ENCODE measurements at places on chromosomes 2 and 18.

- no peak for DNase-seq
These were observed 59.2 kb upstream of the MAP3K20 start for GRCh38 chr2:173016451-173016850.

GRCh38 chr2:176745543-176746200 is 466.9 kb upstream of the HNRNPA3 start:
- no peak for DNase-seq

DNA sequence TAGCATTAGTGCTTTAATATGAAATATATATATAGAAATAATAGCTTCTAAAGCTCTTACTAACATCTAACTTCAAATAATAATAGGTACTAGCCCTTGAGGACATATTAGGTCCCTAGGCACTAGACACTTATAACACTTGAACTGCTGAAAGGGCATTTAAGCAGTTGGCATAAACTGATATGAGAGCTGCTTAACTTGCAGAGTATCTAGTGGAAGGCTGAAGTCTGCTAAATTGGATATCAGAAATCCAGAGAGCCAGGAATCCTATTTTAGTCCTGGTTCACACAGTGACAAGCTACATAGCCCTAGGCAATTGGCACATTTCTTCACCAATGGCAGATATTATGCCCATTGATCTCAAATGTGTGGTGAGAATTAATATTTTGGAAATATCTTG is 326.9 kb upstream of the UBE2E3 start:
- DNase-seq = no peak

- no peak for DNase-seq
These were observed 43.7 kb downstream of the FN1 start for GRCh38 chr2:215392164-215392563.

DNA sequence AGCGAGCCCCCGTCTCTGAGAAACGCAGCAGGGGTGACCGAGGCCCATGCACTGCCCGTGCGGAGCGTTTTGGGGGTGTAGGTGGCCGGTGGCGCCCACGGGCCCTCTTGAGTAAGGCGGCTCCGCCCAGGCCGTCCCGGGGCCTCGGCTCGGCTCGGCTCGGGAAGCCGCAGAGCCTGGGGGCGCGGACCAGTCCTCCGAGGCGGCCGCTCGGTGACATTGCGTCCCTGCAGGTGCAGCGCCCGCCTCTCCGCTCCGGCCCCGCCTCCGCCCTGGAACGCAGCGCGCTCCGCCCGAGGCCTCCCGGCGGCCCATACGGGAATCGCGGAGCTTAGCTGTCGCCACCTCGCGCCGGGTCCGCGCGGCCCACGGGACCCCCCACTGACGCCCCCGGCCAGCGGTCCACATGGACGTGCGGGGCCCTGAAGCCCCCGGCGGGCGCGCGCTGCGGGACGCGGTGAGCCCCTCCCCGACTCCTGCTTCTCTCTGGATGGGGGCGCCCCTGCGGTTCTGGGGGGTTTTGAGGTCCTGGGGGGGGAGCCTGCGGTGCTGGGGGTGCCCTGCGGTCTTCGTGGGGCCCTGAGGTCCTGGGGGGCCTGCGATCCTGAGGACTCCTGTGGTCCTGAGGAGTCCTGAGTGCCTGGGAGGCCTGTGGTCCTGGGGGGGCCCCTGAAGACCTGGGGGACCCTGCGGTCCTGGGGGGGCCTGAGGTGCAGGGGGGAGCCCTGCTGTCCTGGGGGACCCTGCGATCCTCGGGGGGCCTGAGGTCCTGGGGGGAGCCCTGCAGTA is at the start of gene HSBP1L1:
TSS of gene HSBP1L1 (plus strand) at position 314 of the 789 bp plus-strand sequence. CDS start at position 407, 93 bp downstream.
- DNase-seq = peak; percentile 70

DNA sequence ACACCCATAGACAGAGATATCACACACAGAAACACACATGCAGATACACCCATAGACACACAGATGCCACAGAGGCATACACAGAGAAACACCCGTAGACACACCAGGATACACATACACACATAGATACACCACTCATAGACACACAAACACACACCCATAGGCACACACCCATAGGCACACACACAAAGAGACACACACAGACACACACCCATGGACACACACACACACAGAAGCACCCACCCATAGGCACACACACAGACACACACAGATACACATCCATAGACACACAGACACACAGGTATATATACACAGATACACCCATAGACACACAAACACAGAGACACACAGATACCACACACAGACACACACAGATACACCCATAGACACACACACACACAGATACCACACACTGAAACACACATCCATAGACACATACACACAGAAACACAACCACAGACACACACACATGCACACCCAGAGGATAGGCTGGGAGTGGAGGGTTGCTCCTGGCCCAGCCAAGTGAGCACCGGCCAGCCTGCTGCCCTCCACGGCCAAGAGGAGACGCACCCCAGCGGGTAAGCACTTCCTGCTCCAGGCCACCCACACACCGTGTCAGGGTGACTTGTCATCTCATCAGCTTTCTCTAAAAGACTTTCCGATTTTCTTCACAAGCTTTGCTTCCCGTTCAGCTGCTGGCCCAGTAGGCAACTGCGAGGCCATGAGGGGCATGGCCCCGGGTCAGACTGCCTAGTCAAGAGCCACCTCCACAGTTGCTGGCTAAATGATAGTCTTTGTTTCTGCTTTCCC is 14.1 kb upstream of the CNNM3 start:
- peak; percentile 57 for DNase-seq

GRCh38 chr2:11022064-11022463 is 110.3 kb downstream of the KCNF1 start:
- DNase-seq = no peak

DNA sequence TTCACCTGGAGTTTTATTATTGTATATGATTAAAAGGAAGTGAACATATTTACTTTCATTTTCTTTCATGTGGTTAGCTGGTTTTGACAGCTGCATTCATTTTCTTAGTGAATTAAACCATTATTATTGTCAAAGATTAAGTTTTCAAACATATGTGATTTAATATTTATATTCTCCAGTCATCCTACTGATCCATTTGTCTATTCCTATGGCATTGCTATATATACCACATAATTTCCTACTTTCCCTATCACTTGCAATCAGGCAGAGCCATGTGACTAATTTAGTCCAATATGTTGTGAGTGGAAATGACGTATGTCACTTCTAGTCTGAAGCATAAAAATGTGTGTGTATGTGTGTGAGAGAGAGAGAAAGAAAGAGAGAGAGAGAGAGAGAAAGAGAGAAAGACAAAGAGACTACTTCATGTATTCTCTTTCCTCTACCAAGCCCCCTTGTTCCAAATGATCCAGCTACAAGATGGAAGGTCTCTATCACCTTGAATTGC is 12.0 kb upstream of the TACR1 start:
- DNase-seq = no peak

- DNase-seq = no peak
These were observed 83.5 kb upstream of the CPO start for GRCh38 chr2:206855585-206856433.

GRCh38 chr18:5455674-5456073 is 88.1 kb downstream of the EPB41L3 start:
- DNase-seq = no peak

GRCh38 chr2:240425236-240425615 is 10.2 kb upstream of the GPC1 start:
- DNase-seq = no peak

DNA sequence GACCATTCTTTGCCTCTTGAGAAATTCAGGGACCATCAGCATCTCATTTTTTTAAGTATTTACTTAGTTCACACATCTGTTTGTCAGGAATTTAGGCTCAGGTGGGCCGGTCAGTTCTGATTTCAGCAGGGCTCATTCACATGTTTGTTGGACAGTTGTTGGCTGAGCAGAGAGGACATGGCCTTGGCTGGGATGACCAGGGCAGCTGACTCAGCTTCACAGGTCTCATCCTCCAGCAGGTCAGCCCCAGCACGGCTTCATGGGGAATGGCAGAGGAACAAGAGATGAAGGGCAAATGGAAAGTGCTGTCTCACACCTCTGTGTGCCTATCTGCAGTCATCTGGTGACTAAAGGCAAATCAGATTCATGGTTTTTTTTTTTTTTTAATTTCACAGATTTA is 136.1 kb upstream of the TMEM200C start:
- no peak for DNase-seq

GRCh38 chr18:22253676-22254075 is 84.3 kb downstream of the GATA6 start:
- DNase-seq = no peak

DNA sequence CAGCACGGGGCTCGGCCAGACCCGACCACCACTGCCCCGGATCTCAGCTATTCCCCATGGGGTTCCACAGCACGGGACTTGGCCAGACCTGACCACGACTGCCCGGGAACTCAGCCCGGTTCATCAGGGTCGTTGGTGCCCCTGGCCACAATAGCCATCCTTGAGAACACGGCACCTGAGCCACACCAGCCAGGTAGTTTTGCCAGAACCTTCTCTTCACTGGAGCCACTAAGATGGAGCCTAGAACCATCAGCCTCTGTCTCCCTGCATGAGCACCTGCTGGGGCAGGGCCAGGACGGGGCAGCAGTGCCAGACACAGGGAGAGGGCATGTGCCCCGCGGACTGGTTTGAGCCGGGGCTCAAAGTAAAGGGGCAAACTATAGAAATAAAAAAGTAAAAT is 11.4 kb upstream of the KCNG2 start:
- DNase-seq = no peak

GRCh38 chr2:60095903-60096302 is 457.6 kb downstream of the BCL11A start:
- DNase-seq = no peak

GRCh38 chr18:45688833-45689232 is 35.1 kb upstream of the SLC14A1 start:
- DNase-seq = peak; percentile 73

DNA sequence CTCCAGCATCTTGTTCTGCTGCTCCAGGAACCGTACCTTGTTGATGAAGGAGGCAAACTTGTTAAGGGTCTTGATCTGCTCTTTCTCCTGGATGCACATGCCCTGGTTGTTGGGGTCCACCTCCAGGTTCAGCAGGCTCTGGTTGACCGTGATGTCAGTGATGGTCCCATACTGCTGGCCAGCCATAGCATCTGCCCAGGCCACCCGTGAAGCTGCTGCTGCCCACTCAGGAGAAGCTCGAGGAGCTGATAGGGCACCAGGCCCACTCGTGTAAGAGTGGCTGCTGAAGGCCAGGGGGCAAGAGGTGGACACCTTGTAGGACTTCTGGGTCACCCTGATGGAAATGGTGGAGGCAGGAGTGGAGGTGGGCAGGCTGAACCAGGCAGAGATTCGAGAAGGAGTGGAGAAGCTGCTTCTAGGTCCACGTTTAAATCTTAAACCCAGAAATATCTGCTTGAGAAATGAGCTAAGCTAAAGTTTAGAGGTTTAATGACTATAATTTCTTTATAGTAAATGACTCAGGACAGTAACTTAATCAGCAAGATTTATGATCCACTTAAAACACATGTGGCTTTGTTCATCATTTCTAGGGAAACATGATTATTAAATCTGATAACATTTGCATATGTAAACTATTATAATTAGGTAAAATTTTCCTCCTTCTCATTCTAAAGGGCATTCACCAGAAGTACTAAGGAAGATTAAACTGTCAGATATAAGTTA is 358.7 kb upstream of the SETBP1 start:
- DNase-seq = no peak

DNA sequence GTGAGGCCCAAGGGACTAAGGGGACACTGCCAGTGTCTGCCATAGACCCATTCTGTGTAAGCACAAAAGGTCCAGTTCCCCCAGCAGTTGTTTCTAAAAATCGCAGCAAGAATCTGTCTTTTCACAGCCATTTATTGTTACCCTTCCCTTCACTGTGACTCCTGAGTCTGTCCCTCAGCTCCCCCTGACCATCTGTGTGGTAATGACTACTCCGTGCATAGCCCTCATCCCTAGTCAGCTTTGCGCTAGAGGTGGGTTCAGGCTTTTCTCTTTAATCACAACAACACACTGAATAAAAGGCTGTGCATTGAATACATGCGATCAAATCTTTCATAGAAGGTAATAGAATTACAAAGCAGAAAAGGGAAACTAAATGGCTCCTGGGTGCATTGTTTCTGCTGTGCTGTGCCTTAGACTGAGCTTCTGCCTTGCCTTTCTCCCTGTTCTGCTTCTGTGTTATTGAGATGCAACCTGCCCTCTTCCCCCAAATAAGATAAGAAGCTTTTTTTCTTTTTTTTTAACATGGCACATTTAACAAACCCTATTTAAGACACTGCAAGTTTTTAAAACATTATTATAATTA is 836.0 kb upstream of the CDH2 start:
- no peak for DNase-seq

GRCh38 chr2:76639171-76639680 is 883.0 kb downstream of the LRRTM4 start:
- DNase-seq = no peak

DNA sequence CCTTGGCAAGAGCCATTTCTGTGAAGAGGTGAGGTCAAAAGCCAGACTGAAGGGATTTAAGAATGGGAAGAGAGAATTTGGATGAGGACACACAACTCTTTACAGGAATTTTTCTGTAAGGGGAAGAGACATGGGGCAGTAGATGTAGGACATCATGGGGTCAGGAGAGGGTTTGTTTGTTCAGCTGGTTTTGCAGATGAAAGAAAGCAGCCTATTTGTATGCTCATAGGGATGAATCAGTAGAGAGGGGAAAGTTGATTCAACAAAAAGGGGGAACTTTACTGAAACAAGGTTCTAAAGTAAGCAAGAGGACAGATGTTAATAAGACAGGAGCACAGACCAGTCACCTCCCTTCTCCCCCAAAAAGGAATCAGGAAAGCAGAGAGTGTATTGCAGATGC is 11.2 kb downstream of the SCG2 start:
- no peak for DNase-seq

- DNase-seq = no peak
These were observed 7.7 kb downstream of the MEIS1 start for GRCh38 chr2:66442516-66443185.

DNA sequence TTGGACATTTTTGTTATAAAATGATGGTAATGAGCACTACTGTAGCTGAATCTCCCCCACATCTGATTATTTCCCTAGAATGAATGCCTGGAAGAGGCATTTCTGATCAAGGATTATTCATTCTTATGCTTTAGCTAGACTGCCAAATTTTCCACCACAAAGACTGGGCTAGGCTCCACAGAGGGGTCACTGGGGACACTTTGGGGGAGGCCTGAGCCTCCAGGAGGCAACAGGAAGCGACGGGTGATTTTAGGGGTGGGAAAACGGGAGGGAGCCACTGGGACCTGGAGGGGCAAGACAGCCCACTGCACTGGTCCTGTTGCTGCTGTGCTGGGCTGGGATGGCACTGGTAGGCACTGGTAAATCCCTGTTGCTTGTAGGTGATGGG is 2.4 kb upstream of the ASB1 start:
- no peak for DNase-seq

- DNase-seq = no peak
These were observed 6.9 kb upstream of the EHBP1 start for GRCh38 chr2:62698653-62699052.

- DNase-seq = no peak
These were observed 152.6 kb downstream of the COPS8 start for GRCh38 chr2:237238249-237238648.

- no peak for DNase-seq
These were observed 35.3 kb downstream of the PDIA6 start for GRCh38 chr2:10777111-10777841.

DNA sequence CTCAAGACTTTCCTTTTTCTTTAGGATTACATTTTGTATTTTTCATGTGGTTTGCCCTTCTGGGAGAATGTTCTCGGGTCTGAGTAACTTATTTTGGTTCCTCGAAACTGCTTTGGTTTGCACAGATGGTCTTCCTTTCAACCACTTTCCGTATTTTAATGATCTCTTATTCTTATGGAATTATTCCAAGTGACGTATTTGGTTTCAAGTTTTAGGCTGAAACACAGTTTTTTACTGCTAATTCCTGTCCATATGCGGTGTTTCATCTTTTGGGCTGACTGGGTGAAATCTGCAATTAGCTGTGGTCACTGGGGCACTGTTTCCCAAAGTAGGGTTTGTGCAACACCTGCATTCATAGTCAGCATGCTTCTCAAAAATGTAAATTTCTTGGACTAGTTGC is 122.7 kb downstream of the CAPN13 start:
- no peak for DNase-seq

All from stimulated activated CD4-positive, alpha-beta T cell treated with anti-CD3 and anti-CD28 coated beads, Interleukin-1b, Interleukin-23, amount 100 ng/mL, for 48 hours (primary cell).